H9 (cell line): ENCODE measurements at places on chromosomes 3 and 15. TPM values are rescaled to one million over a fixed set of nuclear protein-coding genes. Genes with fewer than 3 reads are reported as not detected.

PCOLCE2 gene
- total RNA-seq = 6.8 and 9.2 TPM in 2 replicates

CTXN2 gene
- total RNA-seq = 0.11 TPM in 2 replicates

PLXNA1 gene
- total RNA-seq = 39.6 and 42.1 TPM in 2 replicates

EFHB gene
- total RNA-seq = 1.6 and 1.9 TPM in 2 replicates

FRMD4B gene
- 2.0 and 3.4 TPM in 2 replicates for total RNA-seq

NIT2 gene
- 26.4 and 26.6 TPM in 2 replicates for total RNA-seq

AADACL2 gene
- total RNA-seq = not detected in 2 replicates

LRRC3B gene
- 0.31 and 0.35 TPM in 2 replicates for total RNA-seq

SSUH2 gene
- total RNA-seq = 0.61 and 0.64 TPM in 2 replicates

BDH1 gene
- total RNA-seq = 16.3 and 23.8 TPM in 2 replicates

TTC21A gene
- total RNA-seq = 1.7 and 2.3 TPM in 2 replicates

CHRM5 gene
- total RNA-seq = not detected in 2 replicates

GRCh38 chr3:52130966-52131622, 23.1 kb downstream of the POC1A start:
- H3K4me1 ChIP-seq = no peaks in the 10 kb centered on the region
- H3K4me3 ChIP-seq = no peak overlapping the region
- peaks cover 45% of the 10 kb centered on the region for H3K36me3 ChIP-seq
- H3K27me3 ChIP-seq = no peaks in the 10 kb centered on the region

DNA sequence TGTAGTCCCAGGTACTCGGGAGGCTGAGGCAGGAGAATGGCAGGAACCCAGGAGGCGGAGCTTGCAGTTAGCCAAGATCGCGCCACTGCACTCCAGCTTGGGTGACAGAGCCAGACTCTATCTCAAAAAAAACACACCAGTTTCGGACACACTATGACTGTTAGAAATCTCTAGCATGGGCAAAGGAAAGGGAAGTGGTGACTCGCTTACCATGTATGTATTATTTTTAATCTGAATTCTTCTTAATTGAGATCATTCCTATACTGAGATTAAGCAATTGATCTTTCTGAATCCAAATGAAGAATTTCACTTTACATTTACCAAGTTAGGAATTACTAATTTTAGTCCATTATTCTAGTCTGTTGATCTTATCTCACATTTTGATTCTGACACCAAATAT, 459.2 kb upstream of the ALCAM start:
- no peaks in the 10 kb centered on the region for H3K27me3 ChIP-seq
- H3K4me1 ChIP-seq = peaks cover 4% of the 10 kb centered on the region; the same call in 1 of the 2 replicates
- no peak overlapping the region for H3K4me3 ChIP-seq
- H3K36me3 ChIP-seq = peaks cover 31% of the 10 kb centered on the region

DNA sequence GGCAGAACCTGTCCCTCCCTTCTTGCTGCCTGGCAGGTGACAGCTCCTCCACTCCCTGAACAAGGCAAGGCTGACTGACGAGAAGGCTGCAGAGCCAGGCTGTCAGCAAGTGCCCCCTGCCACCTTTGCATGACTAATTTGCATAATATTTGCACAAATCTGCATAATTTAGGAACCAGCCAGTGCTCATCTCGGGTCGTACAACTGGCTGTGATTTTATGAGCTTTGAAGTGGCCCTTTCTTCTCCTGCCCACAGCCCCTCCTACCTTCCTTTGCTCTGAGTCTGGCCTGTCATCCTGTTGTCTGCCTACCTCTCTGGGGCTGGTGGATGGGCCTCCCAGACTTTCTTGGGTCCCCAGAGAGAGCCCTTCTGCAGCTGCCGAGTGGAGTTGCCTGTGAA, 58.9 kb downstream of the LINGO1 start:
- no peak overlapping the region for H3K27ac ChIP-seq
- H3K4me1 ChIP-seq = 0 out of 2 replicates have a peak, but pooled peaks cover 3% of the 10 kb centered on the region
- H3K36me3 ChIP-seq = no peaks in the 10 kb centered on the region
- DNase-seq = no peak
- no peak overlapping the region for H3K4me3 ChIP-seq

- H3K27me3 ChIP-seq = no peaks in the 10 kb centered on the region; the same call in 1 of the 2 replicates
- peak overlapping the region; percentile 67 for H3K4me3 ChIP-seq
- peak; percentile 65 for DNase-seq
- no peak overlapping the region for H3K27ac ChIP-seq
- H3K4me1 ChIP-seq = peaks cover 27% of the 10 kb centered on the region
- H3K36me3 ChIP-seq = peaks cover 5% of the 10 kb centered on the region
These were observed 2.2 kb upstream of the HES1 start for GRCh38 chr3:194133661-194134230.

- no peak overlapping the region for H3K4me3 ChIP-seq
- H3K4me1 ChIP-seq = no peaks in the 10 kb centered on the region
- no peaks in the 10 kb centered on the region for H3K27me3 ChIP-seq
- no peak for DNase-seq
These were observed 92.9 kb upstream of the PRTG start for GRCh38 chr15:55835866-55836265.

GRCh38 chr3:132695422-132695821, 26.8 kb downstream of the NPHP3 start:
- H3K27me3 ChIP-seq = no peaks in the 10 kb centered on the region
- H3K4me1 ChIP-seq = no peaks in the 10 kb centered on the region
- peaks cover 50% of the 10 kb centered on the region for H3K36me3 ChIP-seq
- no peak overlapping the region for H3K27ac ChIP-seq

- no peaks in the 10 kb centered on the region for H3K27me3 ChIP-seq
- no peak overlapping the region for H3K27ac ChIP-seq
- H3K36me3 ChIP-seq = peaks cover 6% of the 10 kb centered on the region
- H3K4me3 ChIP-seq = no peak overlapping the region
- H3K4me1 ChIP-seq = peaks cover 2% of the 10 kb centered on the region; the same call in 1 of the 2 replicates
These were observed 21.0 kb downstream of the GLB1 start for GRCh38 chr3:33075995-33076394.

DNA sequence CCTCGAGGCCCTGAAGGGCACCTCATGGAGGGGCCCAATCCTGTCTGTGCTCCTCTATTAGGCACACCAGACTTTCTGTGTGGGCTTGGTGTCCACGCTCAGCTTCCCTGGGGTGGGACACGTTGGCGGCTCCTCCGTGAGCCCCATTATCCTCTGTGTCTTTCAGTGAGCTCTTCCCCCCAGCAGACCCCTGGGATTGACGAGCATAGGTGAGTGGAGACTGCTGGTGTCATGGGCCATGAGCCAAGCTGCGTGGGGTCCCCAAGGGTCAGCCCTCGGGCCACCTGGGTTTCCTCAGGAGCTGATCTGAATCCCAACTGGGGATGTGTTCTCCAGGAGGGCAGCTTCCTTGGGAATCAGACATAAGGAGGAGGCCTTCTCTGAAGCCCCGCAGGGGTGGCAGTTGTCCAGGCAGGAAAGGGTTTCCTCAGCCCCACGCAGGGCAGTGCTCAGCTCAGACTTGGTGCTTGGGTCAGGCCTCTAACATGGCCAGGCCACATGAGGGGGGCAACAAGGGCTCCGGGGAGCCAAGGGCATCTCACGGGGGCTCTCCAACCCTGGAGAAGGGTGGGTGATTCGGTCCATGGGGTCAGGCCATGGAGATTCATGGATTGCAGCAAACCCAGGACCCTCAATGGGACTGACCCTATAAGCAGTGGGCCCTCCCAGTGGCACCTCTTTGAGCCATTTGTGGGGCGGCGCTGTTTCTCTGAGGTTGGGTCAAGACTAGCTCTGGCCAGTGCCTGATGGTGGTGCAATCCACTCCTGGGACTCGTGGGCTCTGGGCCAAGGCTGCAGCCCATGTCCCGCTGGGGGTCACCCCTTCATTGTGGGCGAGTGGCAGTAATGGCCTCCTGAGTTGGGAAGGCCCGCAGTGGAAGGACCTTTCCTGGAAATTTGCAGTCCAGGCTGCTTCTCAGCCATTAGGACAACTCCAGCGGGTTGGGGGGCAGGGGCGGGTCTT, 222.5 kb downstream of the SNRPN start:
- H3K4me3 ChIP-seq = no peak overlapping the region
- H3K36me3 ChIP-seq = peaks cover 19% of the 10 kb centered on the region
- H3K4me1 ChIP-seq = no peaks in the 10 kb centered on the region
- no peaks in the 10 kb centered on the region for H3K27me3 ChIP-seq

DNA sequence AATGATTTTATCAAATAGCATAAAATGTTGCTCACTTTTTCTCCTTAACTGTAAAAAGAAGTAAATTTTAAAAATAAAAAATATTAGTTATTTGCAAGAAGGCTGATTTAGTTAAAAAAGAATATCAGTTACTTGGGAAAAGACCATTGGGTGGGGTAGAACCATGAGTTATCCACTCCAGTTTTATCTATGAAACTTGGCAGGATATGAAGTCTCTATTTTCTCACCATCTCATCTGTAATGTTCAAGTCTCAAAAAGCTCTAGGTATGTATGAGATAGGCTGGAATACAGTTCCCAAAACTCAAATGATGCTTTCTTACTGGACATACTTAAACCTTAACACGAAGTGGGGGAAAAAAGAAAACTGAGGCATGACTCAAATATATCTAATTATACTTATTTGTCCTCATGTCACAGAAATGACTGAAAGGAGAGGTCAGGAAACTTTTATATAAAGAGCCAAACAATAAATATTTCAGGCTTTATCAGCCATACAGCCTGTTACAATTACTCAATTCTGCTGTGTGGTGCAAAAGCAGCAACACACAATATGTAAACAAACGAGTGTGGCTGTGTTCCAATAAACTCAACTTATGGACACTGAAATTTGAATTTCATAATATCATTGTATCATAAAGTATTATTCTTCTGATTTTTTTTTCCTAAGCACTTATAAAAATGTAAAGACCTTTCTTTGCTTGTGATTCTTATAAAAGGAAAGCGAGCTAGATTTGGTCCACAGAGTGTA, 131.8 kb downstream of the TBL1XR1 start:
- H3K4me1 ChIP-seq = no peaks in the 10 kb centered on the region
- no peak for DNase-seq
- H3K27me3 ChIP-seq = no peaks in the 10 kb centered on the region
- no peaks in the 10 kb centered on the region for H3K36me3 ChIP-seq
- no peak overlapping the region for H3K27ac ChIP-seq
- no peak overlapping the region for H3K4me3 ChIP-seq

DNA sequence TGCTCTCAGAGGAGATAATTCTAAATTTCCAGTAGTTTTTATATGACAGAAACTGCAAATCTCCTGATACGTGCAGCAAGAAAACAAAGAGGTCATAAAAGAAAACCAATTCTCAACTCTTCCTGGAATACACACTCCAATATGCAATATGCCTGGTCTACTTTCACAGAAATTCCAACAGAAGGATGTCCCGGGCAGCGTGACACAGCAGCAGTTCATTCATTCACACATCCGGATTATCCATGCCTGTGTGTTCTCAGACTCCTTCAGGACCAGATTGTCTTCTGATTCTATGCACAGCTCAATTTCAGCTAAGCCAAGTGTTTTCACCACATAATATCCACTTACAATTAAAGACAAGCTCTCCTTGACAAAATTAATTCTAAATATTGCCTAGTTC, 64.3 kb downstream of the FBN1 start:
- H3K4me3 ChIP-seq = no peak overlapping the region
- no peak overlapping the region for H3K27ac ChIP-seq
- DNase-seq = no peak
- no peaks in the 10 kb centered on the region for H3K36me3 ChIP-seq
- H3K27me3 ChIP-seq = no peaks in the 10 kb centered on the region

- no peaks in the 10 kb centered on the region for H3K27me3 ChIP-seq
- no peak for DNase-seq
- no peak overlapping the region for H3K27ac ChIP-seq
- no peaks in the 10 kb centered on the region for H3K36me3 ChIP-seq
- no peaks in the 10 kb centered on the region; the same call in 1 of the 2 replicates for H3K4me1 ChIP-seq
These were observed 49.4 kb downstream of the TM4SF18 start for GRCh38 chr3:149284034-149284433.

GRCh38 chr3:134147411-134147810, 103.2 kb downstream of the RYK start:
- no peaks in the 10 kb centered on the region for H3K27me3 ChIP-seq
- peaks cover 13% of the 10 kb centered on the region for H3K36me3 ChIP-seq
- H3K4me3 ChIP-seq = no peak overlapping the region
- 0 out of 2 replicates have a peak, but pooled peaks cover 3% of the 10 kb centered on the region for H3K4me1 ChIP-seq
- H3K27ac ChIP-seq = no peak overlapping the region

GRCh38 chr3:197737319-197737649, 580 bp upstream of the RUBCN start:
- H3K27me3 ChIP-seq = no peaks in the 10 kb centered on the region
- H3K27ac ChIP-seq = no peak overlapping the region
- no peaks in the 10 kb centered on the region for H3K36me3 ChIP-seq
- no peaks in the 10 kb centered on the region for H3K4me1 ChIP-seq
- DNase-seq = no peak

GRCh38 chr3:187213616-187214015, 16.3 kb downstream of the RTP1 start:
- H3K27ac ChIP-seq = no peak overlapping the region
- DNase-seq = no peak
- no peak overlapping the region for H3K4me3 ChIP-seq
- peaks cover 8% of the 10 kb centered on the region; the same call in 1 of the 2 replicates for H3K4me1 ChIP-seq
- H3K27me3 ChIP-seq = no peaks in the 10 kb centered on the region
- H3K36me3 ChIP-seq = peaks cover 5% of the 10 kb centered on the region; the same call in 2 of the 3 replicates

DNA sequence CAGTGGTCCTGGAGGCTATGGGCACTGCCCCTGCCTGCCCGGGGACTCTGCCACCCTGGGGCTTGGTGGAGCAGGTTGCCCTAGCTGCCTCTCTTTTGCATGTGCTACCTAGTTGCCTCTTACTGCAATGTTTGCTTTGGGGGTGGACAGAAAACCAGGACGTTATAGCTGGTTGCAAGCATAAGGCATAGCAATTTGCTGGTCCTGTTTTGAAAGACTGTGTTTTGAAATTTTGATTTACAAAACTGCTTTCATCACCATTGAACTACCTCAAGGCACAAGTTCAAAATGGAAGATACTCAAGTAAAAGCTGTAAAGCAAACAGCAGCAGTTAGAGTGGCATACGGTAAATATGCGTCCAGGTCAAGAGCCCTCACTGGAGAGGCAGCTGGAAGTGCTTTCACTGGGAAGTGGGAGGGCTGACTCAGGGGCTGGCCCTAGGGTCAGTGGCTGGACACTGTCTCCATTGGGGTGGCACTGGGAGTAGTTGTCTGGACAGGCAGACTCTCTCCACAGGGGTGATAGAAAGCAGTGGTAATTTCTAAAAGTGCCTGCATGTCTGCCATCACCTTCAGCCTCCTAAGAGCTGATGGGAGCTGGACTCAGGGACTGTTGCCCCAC, 138.1 kb downstream of the CHDH start:
- H3K27ac ChIP-seq = no peak overlapping the region
- H3K36me3 ChIP-seq = no peaks in the 10 kb centered on the region
- H3K27me3 ChIP-seq = no peaks in the 10 kb centered on the region
- no peak overlapping the region for H3K4me3 ChIP-seq

- no peaks in the 10 kb centered on the region for H3K4me1 ChIP-seq
- H3K27me3 ChIP-seq = no peaks in the 10 kb centered on the region
- H3K36me3 ChIP-seq = no peaks in the 10 kb centered on the region
- no peak overlapping the region for H3K4me3 ChIP-seq
These were observed 5.2 kb upstream of the HHATL start for GRCh38 chr3:42707620-42708355.

GRCh38 chr15:69599271-69599670, 146.7 kb downstream of the RPLP1 start:
- H3K36me3 ChIP-seq = no peaks in the 10 kb centered on the region
- H3K27me3 ChIP-seq = no peaks in the 10 kb centered on the region
- no peak overlapping the region for H3K4me3 ChIP-seq
- no peak overlapping the region for H3K27ac ChIP-seq
